ENCODE measurements at places on chromosomes 5 and 9.

- no peak for DNase-seq
These were observed 138.4 kb upstream of the DAPK1 start for GRCh38 chr9:87359264-87359663.

DNA sequence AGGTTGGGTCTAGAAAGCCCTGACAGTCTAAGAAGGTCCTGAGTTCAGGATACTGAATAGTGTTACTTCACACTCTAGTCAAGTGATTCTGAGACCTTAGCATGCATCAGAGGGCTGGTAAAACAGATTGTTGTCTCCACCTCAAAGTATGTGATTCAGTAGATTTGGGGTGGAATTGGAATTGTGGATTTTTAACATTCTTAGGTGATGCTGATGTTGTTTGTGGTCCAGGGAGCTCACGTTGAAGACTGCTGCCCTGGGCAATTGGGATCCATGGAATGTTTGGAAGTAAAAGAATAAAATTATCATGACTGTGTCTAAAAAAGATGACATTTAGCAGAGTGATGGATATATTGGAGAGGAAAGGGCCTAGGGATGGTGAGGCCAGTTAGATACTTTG, 75.6 kb downstream of the VCAN start:
- DNase-seq = peak; percentile 42

DNA sequence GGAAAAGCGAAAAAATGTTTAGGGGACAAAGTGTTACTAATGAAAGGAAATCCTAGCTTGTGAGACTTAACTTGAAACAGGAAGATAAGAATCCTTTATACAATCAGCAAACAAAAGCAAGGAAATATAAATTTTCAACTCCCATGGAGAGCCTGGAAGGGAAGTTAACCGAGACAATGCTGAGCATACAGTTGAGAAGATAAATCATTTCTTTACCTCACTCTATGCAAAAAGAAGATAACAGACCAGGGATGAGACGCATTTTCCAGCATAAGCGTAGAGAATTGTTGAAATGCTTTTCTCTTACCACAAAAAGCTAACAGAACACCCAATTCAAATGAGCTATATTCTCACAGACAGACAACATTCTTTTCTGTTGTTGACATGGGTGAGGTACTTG, 309.6 kb downstream of the CWC27 start:
- peak; percentile 45 for DNase-seq

DNA sequence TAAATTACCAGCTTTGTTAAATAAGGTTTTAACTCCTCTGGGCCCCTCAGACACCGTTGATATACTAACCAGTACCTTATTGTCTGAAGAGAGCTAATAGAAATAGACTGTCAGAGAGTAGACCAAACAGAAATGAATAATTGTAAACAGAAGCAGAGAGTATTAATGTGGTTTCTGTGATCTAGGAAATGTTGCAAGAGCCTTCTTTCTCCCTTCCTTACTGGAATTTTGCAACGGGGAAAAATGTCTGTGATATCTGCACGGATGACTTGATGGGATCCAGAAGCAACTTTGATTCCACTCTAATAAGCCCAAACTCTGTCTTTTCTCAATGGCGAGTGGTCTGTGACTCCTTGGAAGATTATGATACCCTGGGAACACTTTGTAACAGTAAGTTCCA, 5.1 kb downstream of the TYRP1 start:
- DNase-seq = peak; percentile 72

GRCh38 chr5:137695651-137696428, 40.0 kb downstream of the KLHL3 start:
- no peak for DNase-seq

GRCh38 chr9:5008202-5008601, 23.1 kb downstream of the JAK2 start:
- no peak for DNase-seq

DNA sequence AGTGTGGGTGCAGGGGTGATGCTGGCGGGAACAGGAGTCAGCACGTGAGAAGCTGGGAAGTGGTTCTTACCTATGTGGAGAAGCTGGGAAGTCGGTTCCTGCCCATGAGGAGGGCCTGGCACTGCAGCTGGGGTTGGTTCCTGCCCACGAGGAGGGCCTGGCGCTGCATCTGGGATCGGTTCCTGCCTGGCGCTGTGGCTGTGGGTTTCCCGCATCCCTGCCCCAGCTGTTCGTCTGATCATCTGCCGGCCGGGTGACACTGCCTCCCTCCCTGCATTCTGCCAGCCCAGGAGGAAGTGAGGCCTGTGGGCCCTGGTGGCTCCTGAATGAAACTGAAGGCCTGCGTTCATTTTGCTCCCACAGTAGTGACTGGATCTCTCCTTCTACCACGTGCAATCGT, 5.1 kb downstream of the OBP2A start:
- DNase-seq = no peak

GRCh38 chr9:16105168-16106020, 552.6 kb downstream of the CCDC171 start:
- no peak for DNase-seq

GRCh38 chr5:43301653-43302091, 11.5 kb downstream of the HMGCS1 start:
- DNase-seq = no peak

DNA sequence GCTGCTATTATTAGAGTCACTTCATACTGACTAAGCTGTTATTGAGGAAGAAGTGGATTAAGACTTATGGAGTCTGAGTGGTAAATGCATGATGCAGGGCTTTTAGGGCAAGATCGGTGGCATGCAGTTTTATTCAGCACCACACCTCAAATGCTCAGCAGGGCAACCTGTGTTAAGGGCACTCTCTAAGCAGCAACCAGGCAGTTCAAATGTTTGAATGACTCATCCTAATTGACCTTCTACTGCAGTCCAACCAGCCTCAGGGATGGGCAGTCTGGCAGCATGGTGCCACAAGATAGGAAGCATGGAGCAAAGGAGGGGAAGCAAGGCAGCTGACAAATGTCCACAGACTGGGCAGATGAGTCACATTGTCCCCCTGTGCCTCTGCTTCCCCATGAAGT, 80.2 kb upstream of the MIER3 start:
- no peak for DNase-seq

- no peak for DNase-seq
These were observed 848.8 kb downstream of the MAT2B start for GRCh38 chr5:164354139-164354751.

DNA sequence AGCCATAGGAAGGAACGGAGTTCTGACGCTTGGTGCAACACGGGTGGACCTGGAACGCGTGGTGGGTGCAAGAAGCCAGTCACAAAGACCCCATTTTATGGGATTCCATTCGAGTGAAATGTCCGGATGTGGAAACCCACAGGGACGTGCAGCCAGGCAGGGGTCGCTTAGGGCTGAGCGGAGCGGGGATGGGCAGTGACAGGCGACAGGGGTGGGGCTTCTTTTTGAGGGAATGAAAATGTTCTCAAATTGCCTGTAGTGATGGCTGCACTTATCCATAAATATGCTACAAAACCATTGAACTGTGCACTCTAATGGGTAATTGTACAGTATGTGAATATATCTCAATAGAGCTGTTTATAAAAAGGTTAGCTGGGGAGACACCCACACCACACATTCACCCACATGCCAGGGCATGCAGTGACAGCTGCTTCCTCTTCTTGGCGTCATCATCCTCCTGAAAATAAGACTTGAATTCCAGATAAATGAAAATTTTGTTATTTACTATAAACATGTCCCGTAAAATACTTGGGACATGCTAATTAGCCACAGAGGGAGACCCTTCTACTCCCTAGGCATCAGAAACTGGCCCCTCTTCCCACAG, 71.3 kb upstream of the OLFM1 start:
- DNase-seq = no peak

DNA sequence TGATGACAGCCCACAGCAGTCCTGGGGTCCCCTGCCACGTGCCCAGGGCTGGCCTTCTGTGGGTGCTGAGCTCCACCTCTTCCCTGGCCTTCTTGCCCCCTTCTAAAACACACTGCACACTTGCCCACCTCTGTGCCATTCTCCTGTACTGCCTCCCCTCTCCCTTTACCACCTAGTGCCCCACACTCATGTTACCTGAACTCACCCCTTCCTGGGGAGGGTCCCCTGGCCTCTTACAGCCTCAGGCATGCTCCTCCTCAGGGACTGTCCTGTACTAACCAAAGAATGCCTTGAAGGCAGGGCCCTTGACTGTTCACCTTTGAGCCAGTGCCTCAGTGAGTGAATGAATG, 60.3 kb downstream of the FGF18 start:
- no peak for DNase-seq

DNA sequence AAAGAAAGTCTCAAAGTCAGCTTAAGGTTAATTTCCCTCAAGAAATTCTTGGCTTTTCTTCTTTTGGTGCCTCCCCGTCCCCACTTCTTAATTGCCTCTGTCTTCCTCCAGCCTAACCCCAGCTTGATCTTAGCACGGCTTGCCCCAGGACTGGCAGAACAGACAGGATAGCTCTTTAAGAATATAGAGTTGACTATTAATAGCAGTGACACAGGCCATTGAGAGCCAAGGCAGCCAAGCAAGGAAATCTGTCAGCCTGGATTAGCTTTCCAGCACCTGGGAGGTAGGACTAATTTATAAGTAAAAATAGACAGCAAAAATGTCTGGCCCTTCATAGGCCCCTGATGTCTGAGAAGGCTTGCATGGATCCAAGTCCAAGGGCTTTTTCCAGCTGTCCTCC, 384.6 kb upstream of the SLC30A5 start:
- DNase-seq = no peak

DNA sequence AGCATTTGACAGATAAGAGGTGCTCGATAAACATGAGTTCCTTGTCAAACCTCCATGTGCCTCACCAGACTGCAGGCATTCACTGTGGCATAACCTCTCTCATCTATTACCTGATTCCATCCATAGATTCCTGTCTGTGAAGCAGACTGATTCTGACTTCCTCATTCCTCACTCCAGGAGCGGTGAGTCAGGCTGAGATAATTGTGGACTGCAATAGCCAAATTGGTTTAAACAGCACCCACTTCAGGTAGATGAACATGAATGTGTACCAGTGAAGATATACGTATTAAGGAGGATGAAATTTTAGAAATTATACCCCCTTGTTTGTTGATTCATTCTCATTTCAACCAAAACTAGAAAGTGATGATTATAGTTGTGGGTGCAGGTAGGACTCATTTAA, 391.2 kb downstream of the HINT1 start:
- no peak for DNase-seq

GRCh38 chr5:53915120-53915519, 354.7 kb downstream of the NDUFS4 start:
- DNase-seq = no peak

DNA sequence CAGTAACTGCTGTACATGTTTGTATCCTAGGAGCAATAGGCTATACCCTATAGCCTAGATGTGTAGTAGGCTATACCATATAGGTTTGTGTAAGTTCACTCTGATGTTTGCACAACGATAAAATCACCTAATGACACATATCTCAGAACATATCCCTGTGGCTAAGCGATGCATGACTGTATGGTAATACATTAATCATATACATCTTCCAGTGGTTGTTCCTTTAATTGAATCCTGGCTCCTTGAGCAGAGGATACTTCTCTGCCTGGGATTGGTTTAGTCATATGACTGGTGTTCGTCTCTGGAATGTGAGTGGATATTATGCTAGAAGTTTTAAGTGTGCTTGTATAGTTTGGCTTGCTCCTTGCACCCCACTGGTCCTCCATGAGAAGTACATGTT, 425.8 kb downstream of the MAN2A1 start:
- DNase-seq = peak; percentile 33

- DNase-seq = no peak
These were observed 711 bp upstream of the SUB1 start for GRCh38 chr5:32584646-32585045.

DNA sequence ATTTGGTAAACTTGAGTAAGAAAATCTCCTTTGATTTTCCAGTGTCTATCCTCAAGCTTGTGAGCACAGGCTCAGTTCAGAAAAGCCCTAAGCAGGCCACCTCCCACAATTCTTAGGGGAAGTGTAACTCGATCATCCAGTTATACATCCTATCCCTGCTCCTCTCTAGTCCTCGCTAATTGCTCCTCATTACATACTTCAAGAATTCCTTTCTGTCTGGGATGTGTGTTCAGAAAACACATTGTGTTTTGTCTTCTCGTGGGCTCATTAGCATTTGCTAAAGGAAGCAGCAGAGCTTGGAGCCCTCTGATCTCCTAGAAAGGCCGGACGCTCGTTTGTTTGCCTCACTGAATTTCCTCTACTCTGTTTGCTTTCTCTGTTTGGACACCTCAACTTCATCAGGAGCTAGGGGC, 268.2 kb upstream of the RFX3 start:
- DNase-seq = peak; percentile 32

DNA sequence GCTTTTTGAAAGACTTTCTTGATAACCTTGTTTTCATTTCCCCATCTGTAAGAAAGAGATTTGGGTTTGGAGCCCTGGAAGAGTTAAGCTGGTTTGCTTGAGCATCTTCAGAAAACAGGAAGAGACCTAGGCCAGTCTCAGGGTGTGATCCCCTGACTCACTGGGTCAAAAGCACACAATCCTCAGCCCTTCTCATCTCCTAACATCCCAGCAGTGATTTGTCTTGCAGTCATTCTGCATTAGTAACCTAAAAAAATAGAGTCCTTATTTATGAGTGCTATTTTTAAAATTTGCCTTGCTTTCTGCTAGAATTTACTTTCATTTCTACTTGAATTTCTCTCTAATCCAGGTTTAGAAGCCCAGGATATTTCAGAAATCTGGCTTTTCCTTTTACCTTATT, 16.4 kb upstream of the ARSB start:
- no peak for DNase-seq

DNA sequence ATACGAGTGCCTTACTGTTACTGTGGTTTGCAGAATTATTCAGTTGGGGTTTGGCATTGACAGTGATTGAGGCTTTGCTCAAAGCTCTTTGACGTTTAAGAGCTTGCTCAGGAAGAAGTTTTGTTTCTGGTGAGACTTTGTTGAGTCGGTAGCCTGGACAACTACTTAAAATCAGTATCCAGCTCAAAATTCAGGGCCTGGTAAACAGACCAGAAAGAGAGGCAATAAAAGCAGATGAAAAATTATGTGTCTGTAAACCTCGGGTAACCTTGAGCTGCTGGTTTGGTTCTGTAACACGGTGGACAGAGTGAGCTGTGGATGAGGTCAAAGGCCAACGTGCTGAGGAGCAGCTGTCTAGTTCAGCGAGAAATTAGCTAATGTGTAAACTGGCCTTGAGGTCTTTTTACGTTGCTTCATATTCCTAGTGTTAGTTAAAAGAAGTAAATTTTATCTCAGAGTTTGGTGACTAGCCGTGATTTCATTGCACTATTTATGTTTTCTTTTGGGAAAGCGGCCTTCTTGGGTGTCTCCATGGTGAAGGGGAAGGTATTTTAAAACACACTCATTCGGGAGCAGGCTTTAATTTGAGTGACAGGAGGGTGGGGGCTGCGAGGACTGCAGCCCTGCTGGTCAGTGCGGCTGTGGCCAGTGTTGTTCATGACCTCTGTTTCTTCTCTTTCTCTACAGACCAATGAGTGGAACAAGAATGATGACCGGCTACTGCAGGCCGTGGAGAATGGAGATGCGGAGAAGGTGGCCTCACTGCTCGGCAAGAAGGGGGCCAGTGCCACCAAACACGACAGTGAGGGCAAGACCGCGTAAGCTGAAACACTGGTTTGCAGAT, 82.0 kb upstream of the TTC23L start:
- DNase-seq = no peak

GRCh38 chr9:22278426-22278825, 168.2 kb upstream of the DMRTA1 start:
- DNase-seq = no peak

GRCh38 chr9:114016629-114017423, 61.3 kb downstream of the AMBP start:
- DNase-seq = no peak

All from fibroblast of skin of left quadriceps (primary cell).